ENCODE measurements at places on chromosomes 2 and 18. TPM values are rescaled to one million over a fixed set of nuclear protein-coding genes. Genes with fewer than 3 reads are reported as not detected.

Gene MROH2A
- not detected for total RNA-seq

Gene EFR3B
- 1.2 TPM for total RNA-seq

Gene C1GALT1C1L
- total RNA-seq, result 0.21 TPM

Gene TMEM37
- not detected for total RNA-seq

Gene AQP12A
- not detected for total RNA-seq

- DNase-seq, result no peak
Observed at GRCh38 chr2:99775585-99775984, 285.8 kb upstream of the REV1 start.

DNA sequence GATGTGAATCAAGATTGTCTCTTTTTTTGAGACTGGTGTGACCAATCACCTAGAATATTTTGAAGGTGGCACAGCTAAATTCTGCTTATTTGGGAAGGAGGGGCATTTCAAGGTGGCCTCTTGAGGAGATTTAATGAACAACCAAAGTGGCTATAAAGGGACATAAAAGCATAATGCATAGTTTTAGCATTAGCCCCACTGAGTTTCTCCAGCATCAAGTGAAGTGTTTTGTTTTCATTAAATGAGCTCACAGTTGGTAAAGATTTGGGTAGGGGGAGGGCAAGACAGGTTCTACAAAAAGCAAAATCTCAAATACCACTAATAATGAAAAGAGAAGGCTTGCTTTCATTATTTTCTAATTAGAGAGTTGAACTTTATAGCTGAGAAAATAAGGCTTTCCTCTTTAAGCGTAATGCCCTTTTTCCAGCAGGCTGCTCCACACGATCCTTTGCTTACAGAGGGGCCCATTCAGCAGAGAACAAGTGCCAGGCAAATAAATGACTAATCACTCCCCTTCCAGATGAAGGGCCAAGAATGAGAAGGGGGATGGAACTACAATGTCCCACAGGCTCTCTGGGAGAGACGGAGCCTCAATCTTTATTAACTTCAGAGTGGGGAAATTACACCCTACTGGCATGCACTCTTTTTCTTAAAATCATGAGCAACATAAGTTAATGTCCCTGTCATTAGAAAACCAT is 35.9 kb downstream of the LHCGR start:
- DNase-seq, result no peak

DNA sequence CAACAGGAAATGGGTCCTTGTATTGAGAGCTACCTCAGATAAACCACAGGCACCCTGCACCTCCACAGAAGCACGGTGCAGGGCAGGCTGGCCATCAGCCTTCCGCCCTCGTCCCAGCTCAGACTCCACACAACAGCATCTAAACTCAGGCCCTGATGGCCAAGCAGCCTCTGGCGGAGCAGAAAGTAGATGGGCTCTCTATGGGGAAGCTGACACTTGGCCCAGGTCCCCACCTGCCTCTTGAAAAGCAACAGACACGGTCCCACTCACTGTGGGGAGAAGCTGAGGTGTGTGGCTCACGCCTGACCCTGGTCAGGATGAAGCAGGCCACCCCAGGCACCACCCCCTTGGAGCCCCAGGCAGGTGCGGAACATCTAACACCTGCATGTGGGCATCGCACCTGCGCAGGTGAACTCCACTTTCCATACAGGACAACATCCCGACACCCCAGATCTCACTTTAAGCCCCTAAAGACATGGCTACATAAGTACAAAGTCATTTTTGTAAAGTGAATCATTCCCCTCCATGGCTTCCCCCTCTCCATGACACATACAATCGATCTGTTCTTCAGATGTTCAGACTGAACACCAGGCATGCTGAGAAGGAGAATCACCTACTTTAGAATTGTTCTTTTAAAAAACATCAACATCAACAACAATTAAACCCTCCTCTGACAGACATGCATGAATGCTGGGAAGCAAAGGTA is 208.4 kb downstream of the ZBTB7C start:
- DNase-seq, result no peak

- no peak for DNase-seq
Observed at GRCh38 chr2:37189452-37190153, 1.1 kb upstream of the SULT6B1 start.

GRCh38 chr2:46771309-46771708 is 144.3 kb downstream of the MCFD2 start:
- no peak for DNase-seq

GRCh38 chr2:201985728-201986462 is 47.8 kb upstream of the FZD7 start:
- no peak for DNase-seq

GRCh38 chr2:190482451-190482850 is 52.1 kb downstream of the NEMP2 start:
- no peak for DNase-seq

DNA sequence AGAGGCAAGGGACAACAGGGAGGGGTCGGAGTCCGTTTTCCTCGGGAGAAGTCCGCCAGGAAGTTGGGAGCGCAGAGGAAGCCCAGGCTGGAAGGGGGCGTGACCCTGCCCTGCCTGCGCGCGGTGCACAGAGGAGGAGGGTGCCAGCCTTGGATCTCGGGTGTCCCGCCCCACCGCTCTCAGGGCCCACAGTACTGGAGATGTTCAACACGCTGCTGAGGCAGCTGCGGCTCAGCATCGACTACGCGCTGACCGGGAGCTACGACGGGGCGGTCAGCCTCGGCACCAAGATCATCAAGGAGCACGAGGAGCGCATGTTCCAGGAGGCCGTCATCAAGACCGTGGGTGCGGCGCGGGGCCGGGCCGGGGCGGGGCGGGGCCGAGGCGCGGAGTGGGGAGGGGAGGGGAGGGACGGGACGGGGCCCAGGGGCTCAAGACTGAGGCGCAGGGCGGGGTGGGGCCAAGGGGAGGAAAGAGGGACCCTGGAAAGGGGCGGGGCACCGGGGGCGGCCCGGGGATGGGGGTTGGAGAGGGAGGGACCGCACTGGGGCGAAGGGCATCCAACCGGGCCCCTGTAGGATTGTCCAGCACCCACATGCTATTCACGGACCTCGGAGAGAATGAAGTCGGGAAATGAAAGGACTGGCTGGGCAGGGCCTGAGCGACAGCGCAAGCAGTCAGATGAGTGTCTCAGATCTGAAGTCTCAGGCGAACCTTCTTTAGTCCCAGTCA is 36.6 kb downstream of the POMC start:
- no peak for DNase-seq

GRCh38 chr18:68244786-68245185 is 470.1 kb downstream of the TMX3 start:
- DNase-seq, result no peak

GRCh38 chr2:85653996-85654395 is 14.0 kb downstream of the SFTPB start:
- no peak for DNase-seq

DNA sequence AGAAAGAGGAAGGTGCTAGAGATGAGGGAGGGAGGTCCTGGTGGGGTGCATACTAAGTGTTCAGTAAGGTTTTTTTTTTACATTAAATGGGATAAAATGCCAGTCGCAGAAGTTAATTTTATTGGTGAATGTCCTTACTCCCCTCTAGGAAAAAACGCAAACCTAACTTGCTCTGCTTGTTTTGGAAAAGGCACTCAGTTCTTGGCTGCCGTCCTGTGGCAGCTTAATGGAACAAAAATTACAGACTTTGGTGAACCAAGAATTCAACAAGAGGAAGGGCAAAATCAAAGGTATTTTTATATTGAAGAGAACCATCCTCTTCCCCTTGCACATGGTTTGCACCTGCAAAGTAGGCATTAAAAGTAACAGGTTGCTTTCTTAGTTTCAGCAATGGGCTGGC is 12.7 kb upstream of the IL18R1 start:
- DNase-seq, result no peak

DNA sequence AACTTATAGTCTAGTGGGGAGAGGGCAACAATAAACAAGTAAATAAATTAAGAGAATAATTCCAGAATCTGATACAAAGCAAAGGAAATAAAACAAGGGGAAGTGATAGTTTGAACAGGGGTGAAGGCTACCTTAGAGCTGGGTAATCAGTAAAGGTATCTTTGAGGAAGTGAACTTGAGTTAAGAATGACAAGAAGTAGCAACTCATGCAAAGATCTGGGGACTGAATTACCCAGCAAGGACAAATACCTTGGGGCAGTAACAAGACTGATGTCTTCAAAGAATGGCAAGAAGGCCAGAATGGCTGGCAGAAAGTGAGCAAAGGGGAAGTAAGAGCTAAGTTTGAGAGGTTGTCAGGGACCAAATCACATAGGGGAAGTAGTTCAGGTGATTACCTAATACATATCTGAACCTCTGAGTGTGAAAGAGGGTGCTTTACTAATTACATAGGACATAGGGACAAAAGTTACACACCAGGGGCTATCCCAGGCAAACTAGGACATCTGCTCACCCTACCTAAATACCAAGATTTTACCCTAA is 244.6 kb upstream of the HNRNPA3 start:
- no peak for DNase-seq

DNA sequence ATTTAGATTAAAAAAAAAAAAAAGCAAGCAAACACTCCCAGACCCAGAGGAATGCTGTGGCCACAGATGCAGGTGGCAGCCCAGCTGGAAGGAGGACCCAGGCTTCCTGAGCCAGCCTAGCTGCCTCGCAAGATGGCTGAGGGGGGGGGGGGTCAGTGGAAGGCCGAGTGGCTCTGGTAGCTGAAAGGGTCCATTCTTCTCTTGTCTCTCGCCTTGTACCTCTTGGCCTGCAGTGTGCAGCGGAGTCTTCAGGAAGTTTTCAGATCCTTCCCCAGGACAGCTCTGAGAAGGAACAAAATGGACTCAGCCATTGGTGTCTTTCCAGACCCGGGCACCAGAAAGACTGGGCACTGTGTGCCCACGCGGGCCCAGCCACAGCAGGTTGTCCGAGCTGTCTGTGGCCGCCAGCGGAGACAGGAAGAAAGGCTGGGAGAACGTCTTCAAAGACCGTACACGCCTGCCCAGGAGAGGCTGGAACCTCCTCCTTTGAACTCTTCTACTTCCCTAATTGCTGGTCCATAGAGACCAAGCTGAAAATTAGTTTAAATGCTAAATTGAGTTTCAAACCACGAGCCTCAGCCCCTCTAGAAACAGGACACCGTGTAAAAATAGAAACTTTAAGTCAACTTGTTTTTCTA is 21.3 kb downstream of the APCDD1 start:
- DNase-seq, result no peak

- no peak for DNase-seq
Observed at GRCh38 chr2:18063826-18064470, 185.5 kb downstream of the KCNS3 start.

- no peak for DNase-seq
Observed at GRCh38 chr2:181528441-181528840, 71.3 kb downstream of the ITGA4 start.

DNA sequence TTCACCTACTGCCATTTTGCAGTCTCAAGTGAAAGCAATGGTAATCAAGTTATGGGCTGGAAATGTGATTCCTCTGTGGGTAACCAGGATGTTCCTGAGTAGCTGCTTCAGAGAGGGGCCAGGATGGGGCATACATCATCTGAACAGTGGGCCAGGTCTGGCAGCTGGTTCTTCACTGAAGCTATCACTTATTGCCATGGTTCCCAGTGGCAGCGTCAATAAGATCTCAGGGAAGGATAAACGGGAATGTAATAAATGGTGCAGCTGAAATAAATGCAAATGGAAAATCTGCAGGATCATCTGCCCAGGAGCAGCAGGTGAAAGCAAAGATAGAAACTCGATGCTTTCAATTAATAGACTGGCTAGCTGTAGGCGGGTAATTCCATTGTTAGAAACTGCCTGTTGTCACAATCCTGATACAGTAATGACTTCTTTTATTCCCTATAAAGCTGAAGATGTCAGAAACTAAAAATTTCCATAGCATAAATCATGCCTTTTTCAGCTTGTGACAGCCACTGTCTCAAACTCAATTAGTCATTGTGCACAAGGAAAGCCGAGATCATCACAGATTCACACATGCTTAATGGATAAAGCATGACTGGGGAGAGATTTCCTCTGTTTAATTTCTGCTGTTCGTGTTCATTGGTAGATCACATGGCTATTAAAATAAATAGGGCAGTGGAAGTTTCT is 56.2 kb upstream of the CCDC85A start:
- DNase-seq, result no peak

Measured in activated naive CD4-positive, alpha-beta T cell treated with anti-CD3 and anti-CD28 coated beads, Interleukin-2, amount 50 U/mL, for 72 hours (primary cell).